ENCODE measurements at places on chromosomes 1 and 21.

- no peak for DNase-seq
Observed at GRCh38 chr1:107840725-107841124, 124.3 kb downstream of the VAV3 start.

DNA sequence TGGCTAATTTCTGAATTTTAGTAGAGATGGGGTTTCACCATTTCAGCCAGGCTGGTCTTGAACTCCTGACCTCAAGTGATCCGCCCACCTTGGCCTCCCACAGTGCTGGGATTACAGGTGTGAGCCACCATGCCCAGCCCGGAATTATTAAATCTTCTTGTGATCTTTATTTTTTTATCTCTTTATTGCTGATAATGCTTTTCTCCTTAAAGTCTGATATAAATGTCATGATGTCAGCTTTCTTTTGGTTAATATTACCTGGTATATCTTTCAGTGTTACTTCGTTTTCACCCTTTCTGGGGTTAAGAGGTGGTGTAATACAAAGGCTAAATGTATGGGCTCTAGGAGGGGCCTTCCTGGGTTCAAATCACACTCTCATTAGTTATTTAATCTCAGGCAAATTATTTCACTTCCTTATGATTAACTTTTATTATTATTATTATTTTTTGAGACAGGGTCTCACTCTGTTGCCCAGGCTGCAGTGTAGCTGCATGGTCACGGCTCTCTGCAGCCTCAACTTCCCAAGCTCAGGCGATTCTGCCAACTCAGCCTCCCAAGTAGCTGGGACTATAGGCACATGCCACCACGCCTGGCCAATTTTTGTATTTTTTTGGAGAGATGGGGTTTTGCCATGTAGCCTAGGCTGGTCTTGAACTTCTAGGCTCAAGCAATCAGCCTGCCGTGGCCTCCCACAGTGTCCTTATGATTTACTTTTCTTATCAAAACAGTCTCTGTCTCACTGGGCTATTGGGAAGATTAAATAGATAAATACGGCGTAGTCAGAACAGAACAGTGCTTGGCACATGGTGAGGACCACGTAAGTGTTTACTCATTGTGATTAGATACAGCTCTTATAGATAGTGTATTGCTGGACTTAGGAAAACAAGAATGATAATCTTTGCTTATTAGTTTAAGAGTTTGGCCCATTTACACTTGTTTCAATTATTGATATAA is 216.5 kb downstream of the URB2 start:
- DNase-seq: no peak

DNA sequence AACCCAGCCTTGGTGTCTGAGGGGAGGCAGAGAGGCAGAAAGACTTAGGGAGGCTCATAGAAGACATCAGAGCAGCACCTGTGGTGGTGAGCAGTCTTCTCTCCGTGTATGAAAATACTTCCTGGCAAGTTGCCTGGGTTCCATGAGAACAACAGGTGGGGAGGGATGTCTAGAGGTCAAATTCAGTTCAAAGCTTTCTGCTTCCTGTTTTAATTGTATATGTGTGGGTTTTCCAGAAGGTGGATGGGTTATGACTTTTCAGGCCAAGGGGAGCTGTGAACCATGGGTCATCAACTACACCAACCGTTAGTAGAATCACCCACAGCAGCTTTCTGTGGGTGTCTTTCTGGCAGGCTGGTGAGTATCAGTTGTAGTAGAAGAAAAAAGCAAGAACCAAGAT is 4.1 kb upstream of the FCRL2 start:
- DNase-seq: no peak

DNA sequence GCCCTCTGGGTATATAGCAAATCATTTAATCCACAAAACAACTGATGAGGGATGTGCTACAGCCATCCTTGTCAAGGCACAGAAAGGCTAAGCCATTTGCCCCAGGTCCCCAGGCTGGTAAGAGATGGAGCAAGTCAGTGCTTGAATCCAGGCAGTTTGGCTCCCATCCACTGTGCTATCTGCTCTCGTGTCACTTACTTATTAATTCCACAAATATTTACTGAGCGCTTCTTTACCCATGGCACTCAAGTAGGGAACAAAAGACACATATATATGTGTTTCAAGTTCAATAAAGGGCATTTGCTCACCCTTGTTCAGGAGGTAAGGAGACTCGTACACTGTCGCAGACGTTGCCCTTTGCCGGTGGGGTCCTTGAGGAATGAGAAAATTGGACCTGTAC is 38.6 kb upstream of the MPZL1 start:
- DNase-seq: no peak

GRCh38 chr1:219416598-219417238 is 196.2 kb downstream of the ZC3H11B start:
- DNase-seq: peak; percentile 76

DNA sequence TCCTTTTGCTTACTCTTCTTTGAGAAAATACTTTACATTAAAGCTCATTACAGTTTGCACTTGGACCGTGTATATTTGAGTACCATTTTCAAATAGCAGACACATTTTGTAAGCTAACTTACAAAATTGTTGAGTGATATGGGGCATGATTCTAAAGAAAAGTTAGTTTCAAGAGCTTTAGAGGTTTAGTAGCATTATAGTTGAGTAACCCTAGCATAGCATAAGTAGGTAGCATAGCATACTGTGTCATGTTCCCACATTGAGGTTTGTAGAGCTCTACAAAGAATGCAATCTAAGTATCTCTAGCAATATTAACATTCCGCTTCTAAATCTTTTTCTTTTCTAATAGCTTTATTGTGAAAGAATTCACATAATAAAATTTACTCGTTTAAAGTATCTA is 92.0 kb downstream of the ITSN1 start:
- no peak for DNase-seq

- no peak for DNase-seq
Observed at GRCh38 chr21:43735236-43736091, 16.5 kb downstream of the PDXK start.

DNA sequence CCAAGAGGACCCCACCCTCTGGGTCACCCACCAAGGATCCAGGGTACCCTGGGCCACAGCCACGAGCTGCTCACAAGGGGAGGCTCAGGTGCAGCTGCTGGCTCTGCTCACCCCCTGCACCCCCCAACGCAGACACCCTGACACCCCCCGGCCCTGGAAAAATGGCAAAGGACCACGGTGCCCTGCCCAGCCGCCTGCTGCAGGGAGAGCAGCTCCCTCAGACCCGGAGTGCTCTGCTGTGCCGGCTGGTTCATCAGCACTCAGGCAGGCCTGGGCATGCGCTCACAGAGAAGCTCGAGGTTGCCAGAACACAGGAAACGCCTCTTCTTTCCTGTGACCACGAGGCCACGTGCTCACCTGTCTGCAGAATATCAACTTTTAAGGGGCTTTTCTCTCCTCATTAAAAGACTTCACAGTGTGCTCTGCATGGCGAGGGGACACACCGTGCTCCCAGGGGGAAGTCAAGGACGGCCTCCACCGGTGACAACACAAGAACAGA is 4.3 kb upstream of the C1QTNF12 start:
- peak; percentile 71 for DNase-seq

DNA sequence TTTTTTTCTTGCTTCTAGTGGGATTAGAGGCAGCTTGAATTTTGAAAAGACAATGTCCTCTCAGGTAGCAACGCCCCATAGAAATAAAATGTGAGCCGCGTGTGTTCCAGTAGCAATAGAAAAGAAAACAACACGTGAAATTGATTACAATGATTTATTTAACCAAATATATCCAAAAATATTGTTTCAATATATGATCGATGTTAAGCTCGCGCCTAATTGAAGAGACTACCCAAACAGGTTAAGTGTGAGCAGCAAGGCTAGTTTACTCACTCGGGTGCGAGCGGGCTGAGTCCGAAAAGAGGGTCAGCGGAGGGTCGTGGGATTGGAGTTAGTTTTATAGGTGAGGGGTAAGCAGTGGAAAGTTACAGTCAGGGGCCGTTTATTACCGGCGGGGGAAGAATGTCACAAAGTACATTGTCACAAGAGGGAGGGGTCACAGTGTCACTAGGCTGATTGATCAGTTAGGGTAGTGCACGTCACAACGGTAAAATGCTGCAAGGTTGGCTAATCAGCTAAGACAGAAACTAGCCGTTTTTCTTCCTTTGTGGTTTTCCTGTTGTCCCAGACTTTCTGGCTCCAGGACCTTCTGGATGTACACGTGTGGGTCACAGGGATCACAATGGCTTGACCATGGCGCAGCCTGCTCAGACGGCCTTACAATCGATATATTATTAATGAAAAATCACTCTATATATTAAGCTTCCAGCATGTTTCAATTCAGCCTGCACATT is 697 bp upstream of the ZNF670 start:
- DNase-seq: peak; percentile 12

- no peak for DNase-seq
Observed at GRCh38 chr1:216325336-216325735, 97.9 kb downstream of the USH2A start.

- DNase-seq: no peak
Observed at GRCh38 chr1:41493626-41494350, 9.3 kb upstream of the EDN2 start.

DNA sequence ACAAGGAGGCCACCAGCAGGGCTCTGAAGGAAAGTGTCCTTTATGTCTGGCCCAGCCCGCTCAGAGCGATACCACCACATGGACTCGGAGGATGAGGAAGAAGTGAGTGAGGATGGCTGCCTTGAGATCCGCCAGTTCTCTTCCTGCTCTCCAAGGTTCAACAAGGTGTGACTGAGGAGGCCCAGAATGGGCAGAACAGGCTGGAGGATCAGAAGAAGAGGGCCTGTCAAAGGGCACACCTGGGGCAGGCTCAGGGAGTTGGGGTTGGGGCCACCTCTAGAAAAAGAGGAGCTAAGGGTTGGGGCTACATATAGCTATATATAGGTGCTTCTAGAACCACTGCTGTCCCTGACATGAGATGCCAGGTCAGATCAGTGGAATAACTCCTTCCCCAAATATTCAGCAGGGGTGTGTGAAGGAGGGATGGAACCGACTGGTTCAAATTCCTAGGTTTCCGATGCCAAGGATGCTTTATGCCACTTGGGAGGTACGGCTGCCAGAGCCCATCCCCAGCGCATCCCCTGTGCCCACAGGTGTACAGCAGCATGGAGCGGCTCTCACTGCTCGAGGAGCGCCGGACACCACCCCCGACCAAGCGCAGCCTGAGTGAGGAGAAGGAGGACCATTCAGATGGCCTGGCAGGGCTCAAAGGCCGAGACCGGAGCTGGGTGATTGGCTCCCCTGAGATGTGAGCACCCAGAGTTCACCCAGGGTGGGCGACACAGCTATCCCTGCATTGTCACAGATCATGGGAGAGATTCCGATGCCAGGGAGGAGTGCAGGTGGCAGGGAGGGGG is 102.2 kb downstream of the PIK3R3 start:
- DNase-seq: no peak

DNA sequence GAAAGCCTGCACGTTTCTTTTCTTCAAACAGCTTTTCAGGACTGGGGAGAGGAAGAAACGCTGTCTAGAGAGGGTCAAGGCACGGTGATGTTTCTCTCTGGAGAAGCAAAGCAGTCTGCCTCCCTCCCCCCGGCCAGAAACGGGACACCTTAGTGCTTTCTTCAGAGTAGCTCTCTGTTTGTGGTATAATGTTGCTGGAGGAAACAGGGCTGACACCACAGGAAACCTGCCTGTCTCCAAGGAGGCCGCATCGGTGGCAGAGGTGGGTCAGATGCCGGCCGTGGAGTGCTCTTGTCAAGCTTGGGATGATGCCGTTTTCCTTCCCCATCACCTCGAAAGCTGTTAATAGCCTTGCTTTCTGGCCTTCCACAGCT is 139.4 kb downstream of the DHRS3 start:
- peak; percentile 33 for DNase-seq

DNA sequence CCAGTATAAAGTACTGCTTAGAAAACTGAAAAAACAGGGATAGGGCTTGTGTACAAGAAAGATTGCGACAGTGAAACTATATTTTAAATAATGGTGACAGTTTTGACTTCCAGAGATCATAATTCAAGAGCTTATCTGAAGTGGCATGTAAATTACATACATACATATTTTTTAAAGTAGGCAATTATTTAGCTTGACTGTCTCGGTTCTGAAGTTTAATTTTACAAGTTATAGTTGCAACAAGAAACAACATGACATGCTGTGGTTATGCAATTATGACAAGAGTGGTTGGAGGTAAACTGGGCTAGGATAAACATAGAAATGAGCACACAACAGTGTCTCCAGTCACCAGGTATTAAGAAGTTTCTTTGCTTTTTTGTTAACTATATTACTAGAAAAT is 4.1 kb downstream of the C1orf21 start:
- no peak for DNase-seq

DNA sequence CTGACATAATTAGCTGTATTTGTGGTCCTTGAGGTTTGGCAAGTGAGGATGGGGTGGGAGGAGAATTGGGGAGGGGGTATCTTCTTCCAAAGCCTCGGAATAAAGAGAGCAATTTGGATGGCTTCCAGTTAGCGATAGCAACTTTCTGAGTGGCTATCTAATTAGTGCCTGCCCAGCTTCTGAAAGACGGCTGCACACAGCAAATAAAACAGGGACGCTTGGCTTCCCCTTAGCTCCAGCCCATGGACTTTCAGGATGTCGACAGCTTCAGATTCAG is 31.1 kb downstream of the KLHDC7A start:
- DNase-seq: no peak

GRCh38 chr1:180997843-180998504 is 24.7 kb downstream of the STX6 start:
- no peak for DNase-seq

- DNase-seq: no peak
Observed at GRCh38 chr1:9161963-9162362, 33.1 kb upstream of the GPR157 start.

DNA sequence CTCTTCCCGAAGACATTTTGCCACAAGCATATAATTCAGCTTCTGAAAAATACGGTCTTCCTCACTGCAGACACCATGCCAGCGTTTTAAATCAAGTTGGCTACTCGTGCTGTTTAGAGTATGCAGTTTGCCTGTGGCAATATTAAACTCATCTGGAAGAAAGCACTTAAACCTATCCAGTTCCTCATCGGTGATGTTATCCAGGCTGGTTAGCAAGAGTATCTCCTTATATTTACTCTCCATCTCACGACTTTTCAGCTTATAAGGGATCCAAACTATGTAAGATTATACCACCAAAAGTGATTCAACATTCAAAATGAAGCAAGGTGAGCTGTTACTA is 9.7 kb upstream of the IFI16 start:
- no peak for DNase-seq

GRCh38 chr1:41341772-41342562 is 19.3 kb upstream of the FOXO6 start:
- no peak for DNase-seq

GRCh38 chr1:87685311-87686135 is 356.8 kb downstream of the LMO4 start:
- DNase-seq: no peak

- DNase-seq: no peak
Observed at GRCh38 chr1:193931356-193931755, 744.9 kb upstream of the B3GALT2 start.

GRCh38 chr1:68301471-68302001 is 69.2 kb upstream of the WLS start:
- DNase-seq: no peak

- DNase-seq: no peak
Observed at GRCh38 chr1:29017975-29018712, 103.8 kb downstream of the EPB41 start.

GRCh38 chr21:40335704-40336103 is 468.5 kb downstream of the PCP4 start:
- no peak for DNase-seq

GRCh38 chr1:117659550-117660270 is 53.9 kb downstream of the TENT5C start:
- peak; percentile 22 for DNase-seq

Measured in activated CD4-positive, alpha-beta T cell treated with anti-CD3 and anti-CD28 coated beads for 48 hours (primary cell).